D721Med (cell line): ENCODE measurements at places on chromosomes 16 and 17.

DNA sequence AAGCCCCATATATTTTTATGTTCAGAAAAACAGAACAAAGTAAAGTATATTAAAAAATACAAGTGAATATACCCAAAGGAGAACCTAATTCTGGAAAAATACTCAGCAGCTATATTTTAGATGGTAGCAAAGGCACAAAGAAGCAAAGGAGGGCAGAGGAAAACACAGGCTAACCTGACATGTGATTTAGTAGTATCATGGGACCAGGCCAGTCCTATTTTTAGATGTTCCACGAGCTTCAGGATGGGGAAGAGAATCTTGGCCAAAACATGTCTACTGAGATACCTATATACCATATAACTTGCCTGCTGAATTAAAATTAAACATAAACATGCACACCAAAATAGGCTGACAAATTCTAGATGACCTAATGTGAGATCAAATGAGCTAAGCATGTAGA is 32.9 kb downstream of the SMYD4 start:
- no peak for DNase-seq

GRCh38 chr16:70455910-70456309 is 1.5 kb downstream of the FCSK start:
- DNase-seq = no peak

DNA sequence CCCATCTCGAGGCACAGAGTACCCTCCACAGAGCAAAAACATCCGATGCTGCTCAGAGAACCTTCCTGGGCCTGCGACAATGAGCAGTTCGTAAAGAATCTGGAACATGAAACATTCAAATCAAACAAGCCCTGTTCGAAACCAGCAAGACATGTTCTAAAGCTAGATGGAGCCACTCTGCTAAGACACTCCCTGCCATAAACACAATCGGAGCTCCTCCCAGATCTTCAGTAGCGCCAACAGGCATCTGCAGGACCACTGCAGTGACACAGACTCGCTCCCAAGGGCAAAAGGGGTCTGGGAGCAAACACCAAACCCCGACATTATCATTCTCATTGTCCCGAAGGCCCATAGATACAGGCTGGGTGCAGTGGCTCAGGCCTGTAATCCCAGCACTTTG is 108.7 kb downstream of the ZFHX3 start:
- no peak for DNase-seq

DNA sequence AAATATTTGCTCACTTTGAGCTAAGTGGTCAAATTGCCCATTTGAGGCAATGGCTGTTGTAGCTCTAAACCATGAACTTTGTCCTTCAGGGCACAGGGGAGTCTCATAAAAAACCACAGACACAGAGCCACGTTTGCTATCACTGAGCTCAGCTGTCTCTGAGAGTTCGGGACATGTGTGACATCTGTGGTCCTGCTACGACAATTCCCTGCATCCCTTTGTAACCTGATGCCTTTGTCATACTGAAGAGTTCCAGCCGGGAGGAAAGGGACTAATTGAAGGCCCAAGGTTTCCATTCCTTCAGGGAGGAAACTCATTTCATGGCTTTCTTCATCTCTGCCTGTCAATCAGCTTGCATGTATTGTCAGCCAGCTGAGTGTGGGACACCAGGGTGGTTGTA is 599.4 kb upstream of the CDH5 start:
- no peak for DNase-seq

GRCh38 chr16:73060892-73061490 is 13.1 kb upstream of the ZFHX3 start:
- no peak for DNase-seq

DNA sequence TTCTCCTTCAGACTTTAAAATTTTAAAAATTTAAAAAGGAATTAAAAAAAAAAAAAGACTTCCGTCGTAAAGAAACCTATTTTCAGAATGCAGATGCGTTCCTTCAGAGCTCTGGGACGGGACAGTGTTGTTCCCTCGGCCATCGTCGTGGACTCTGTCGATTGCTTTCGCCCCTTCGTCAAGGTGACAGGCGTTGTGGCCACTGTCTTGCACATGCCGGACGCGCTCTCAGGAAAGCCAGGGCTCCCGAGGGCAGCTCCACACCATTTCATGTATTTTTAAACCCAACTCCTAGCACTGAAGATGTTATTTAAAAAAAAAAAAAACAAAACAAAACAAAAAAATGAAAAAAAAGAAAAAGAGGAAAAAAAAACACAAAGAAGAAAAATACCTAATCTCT is 22.3 kb downstream of the TMC6 start:
- DNase-seq = no peak

- no peak for DNase-seq
Observed at GRCh38 chr17:81272616-81273015, 22.5 kb downstream of the SLC38A10 start.

- DNase-seq = no peak
Observed at GRCh38 chr17:77909236-77909635, 49.3 kb upstream of the TNRC6C start.

DNA sequence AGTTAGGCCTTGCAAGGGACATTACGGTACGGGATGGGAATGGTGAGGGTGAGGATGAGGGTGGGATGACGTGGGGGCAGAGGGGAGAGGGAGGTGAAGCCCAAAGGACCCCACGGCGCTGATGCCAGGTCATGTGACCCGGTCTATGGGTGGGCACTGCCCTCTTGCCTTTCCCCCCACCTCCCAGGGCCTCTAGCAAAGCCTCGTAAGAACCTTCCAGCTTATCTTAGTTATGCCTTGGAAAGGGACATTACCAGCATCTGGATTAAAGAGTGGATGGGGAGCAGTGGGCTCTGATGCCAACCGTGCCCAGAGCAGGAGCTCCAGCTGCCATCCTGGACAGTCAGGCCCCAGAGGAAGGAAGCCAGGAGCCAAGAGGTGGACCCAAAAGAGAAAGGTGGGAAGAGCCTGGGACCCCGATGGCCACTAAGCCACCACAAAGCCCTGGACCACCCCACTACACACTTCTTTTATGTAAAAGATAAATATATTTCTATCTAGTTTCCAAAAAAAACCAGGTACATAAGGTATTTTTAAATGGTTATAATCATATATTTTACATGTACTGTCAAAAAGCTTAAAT is 40.9 kb downstream of the TK2 start:
- DNase-seq = no peak

DNA sequence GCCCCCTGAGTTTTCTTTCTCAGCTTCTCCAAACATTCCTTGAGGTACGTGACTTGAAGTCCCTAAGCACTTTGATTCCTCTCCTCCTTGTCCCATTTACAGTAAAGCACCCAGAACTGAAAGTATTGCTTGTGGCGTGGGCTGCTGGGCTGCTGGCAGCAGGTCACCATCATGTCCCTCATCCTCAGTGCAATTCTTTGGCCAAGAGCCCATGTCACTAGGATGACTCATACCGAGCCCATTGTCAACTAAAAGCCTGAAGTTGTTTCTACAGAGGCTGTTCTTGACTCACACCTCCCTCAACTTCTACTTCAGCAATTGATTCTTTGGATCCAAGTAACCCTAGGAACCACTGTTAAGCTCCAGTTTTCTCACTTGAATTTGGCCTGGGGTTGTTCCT is 54.3 kb downstream of the KPNA2 start:
- DNase-seq = no peak

DNA sequence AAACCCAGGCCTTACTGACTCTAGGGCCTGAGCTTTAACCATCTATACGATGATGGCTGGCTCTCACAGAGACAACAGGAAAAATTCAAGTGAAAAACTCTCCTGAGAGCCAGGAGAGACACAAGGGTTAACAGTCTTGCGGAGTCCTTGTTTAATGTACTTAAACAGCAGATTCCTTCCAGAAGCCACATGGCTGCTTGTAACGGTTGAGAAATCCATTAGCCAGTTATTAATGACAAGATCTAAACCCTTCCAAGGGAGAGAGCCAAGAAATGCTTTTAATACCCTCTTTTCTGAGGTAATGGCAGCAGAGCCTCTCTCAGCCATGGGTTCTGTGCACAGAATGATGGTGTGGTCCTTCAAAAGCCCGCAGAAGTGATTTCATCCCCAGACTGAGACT is 5.2 kb upstream of the ALDOA start:
- DNase-seq = no peak

- DNase-seq = no peak
Observed at GRCh38 chr16:56411624-56412023, 13.7 kb downstream of the AMFR start.

- no peak for DNase-seq
Observed at GRCh38 chr17:60832151-60832585, 154.5 kb downstream of the BCAS3 start.

- DNase-seq = no peak
Observed at GRCh38 chr16:30747331-30747730, 894 bp upstream of the PHKG2 start.

DNA sequence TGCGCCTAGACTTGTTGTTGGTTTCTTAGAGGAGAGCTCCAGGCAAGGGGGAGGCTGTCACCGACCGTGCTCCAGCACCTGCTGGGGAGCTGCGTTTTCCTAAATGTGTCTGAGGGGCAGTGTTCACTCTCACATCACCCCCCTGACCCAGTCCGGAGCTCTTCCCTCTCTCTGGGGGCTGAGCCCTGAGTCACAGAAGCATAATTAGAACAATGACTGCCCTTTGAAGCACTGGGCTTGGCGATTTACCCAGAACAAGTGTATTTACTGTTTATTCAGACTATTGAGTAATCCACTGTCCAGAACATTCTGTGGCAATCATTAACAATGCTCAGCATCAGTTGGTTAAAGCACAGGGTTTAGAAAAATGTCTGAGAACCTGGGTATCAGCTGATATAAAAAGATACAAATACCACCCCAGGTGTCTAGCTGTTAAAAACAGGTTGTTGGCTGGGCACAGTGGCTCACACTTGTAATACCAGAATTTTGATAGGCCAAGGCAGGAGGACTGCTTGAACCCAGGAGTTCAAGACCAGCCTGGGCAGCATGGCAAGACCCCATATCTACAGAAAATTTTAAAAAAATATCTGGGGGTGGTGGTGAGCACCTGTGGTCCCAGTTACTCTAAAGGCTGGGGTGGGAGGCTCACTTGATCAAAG is 8.1 kb downstream of the CES4A start:
- no peak for DNase-seq

DNA sequence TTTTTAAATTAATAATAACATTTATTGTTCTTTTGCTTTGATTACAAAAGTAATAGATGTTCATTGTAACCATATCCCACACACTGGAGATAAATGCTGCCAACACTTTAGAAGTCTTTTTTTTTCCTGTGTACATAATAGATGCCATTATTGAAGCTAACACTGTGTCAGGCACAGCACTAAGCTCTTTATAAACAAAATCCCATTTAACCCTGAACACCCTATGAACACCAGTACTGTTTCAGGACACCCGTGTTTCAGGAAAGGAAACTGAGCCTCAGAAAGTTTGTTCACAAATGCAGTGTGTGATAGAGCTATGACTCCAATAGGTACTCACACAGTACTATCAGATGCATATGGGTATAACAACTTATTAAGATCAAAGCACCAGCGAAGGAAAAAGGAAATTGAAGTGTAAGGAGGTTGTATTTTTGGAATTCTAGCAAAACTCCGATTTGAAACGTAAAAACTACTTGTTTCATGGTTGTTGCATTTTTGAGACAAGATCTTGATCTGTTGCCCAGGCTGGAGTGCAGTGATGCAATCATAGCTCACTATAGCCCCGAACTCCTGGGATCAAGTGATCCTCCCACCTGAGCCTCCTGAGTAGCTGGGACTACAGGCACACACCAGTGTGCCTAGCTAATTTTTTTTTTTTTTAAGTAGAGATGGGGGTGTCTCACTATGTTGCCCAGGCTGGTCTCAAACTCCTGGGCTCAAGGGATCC is 2.0 kb upstream of the KIFC3 start:
- no peak for DNase-seq

- DNase-seq = no peak
Observed at GRCh38 chr17:33949100-33949499, 306.0 kb upstream of the CCL2 start.

DNA sequence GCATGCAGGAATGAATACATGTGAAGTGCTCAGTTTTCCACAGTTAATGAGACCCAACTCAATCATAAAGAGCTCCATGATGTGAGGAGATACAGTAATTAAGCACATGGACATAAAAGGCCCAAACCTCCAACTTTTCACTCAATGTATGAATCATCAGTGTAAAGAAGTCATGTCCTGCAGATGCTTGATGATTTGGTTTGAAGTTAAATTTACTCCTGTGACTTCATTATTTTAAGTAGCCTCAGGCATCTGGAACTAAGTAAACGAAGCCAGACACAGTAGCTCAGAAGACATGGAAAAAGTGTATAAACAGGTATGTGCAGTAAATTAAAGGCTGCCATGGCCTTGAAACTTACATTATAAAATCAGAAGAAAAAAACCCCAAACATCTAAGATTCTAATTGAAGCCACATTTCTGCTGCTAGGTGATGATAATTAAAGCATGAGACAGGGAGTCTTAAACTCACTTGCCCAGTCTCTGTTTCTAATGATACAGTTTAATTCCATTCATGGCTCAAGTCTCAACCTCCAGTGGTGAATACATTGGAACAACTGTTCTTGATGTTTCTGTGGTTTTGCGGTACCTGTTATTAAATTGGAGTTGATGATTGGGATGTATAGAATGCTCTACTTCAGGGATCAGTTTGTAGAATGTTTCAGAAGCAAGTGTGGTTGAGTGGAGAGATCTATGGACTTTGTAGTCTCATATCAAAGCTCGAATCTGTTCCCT is 28.9 kb upstream of the CCL2 start:
- DNase-seq = no peak

- no peak for DNase-seq
Observed at GRCh38 chr17:63930951-63931575, 1.1 kb downstream of the CD79B start.

DNA sequence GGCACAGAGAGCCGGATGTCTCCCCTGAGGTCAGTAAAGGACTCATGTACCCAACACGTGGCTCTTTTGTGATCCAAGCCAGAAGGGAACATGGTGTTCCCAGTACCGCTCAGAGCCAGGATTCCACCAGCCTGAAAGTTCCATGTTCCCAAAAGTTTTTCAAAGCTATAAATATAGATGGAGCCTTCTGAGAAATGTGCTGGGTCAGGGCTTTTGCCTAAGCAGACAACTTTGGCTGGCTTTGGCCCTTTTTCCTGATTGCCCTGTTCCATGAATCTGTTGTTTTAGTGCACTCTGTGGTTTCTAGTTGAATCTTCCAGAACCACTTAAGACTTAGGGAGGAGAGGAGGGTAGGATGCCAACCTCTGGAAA is 128.5 kb upstream of the HS3ST2 start:
- DNase-seq = no peak

- DNase-seq = no peak
Observed at GRCh38 chr16:27703545-27703944, 153.6 kb downstream of the KATNIP start.

GRCh38 chr16:69823831-69824563 is 61.9 kb downstream of the WWP2 start:
- no peak for DNase-seq
